ENCODE measurements at places on chromosomes 12 and 14. TPM values are rescaled to one million over a fixed set of nuclear protein-coding genes. Genes with fewer than 3 reads are reported as not detected.

The DNAJC22 gene
- total RNA-seq = not detected

The GABARAPL1 gene
- 58.4 TPM for total RNA-seq

The EGLN3 gene
- total RNA-seq = 6.4 TPM

The KMT2D gene
- total RNA-seq = 57.0 TPM

The KITLG gene
- total RNA-seq = 11.4 TPM

The C3AR1 gene
- 0.25 TPM for total RNA-seq

The KRT4 gene
- not detected for total RNA-seq

The ASB2 gene
- not detected for total RNA-seq

The ANKRD33 gene
- 0.44 TPM for total RNA-seq

The CLEC9A gene
- total RNA-seq = not detected

The KRT2 gene
- not detected for total RNA-seq

The GSG1 gene
- 0.34 TPM for total RNA-seq

The LTB4R gene
- total RNA-seq = 1.1 TPM

The DTX3 gene
- 10.2 TPM for total RNA-seq

The NPAS3 gene
- total RNA-seq = 0.10 TPM

The GLT8D2 gene
- total RNA-seq = 79.5 TPM

The PRKAB1 gene
- total RNA-seq = 10.4 TPM

The KLRK1 gene
- not detected for total RNA-seq

The HCAR2 gene
- not detected for total RNA-seq

The IFT81 gene
- total RNA-seq = 7.0 TPM

The DPY19L2 gene
- 0.68 TPM for total RNA-seq

The HHIPL1 gene
- 3.9 TPM for total RNA-seq

The CNTN1 gene
- not detected for total RNA-seq

The A2M gene
- 189 TPM for total RNA-seq

The SMCO2 gene
- not detected for total RNA-seq

The CD163L1 gene
- total RNA-seq = not detected

The DACT1 gene
- 6.2 TPM for total RNA-seq

The SOX5 gene
- total RNA-seq = 0.81 TPM

The ASIC1 gene
- 20.7 TPM for total RNA-seq

The IAPP gene
- total RNA-seq = not detected

The LRRC10 gene
- not detected for total RNA-seq

The POLE2 gene
- total RNA-seq = 2.0 TPM

The FANCM gene
- total RNA-seq = 3.5 TPM

The LTBR gene
- 170 TPM for total RNA-seq

The LPAR5 gene
- not detected for total RNA-seq

The ASCL4 gene
- total RNA-seq = not detected

The TBC1D30 gene
- 1.0 TPM for total RNA-seq

The GPR65 gene
- 0.10 TPM for total RNA-seq

The NTN4 gene
- 2.9 TPM for total RNA-seq

The HCFC2 gene
- 20.8 TPM for total RNA-seq

The KRT82 gene
- total RNA-seq = not detected

The ABHD12B gene
- not detected for total RNA-seq

The FNTB gene
- 9.3 TPM for total RNA-seq

The DHH gene
- not detected for total RNA-seq

The TUNAR gene
- total RNA-seq = not detected

The MUCL1 gene
- total RNA-seq = not detected

The FGF6 gene
- total RNA-seq = not detected

The LUM gene
- total RNA-seq = 747 TPM

The RFLNA gene
- total RNA-seq = 1.5 TPM

The RNASE3 gene
- total RNA-seq = not detected

The CLEC4C gene
- total RNA-seq = not detected

The SIX4 gene
- total RNA-seq = 4.0 TPM

The PPP4R4 gene
- not detected for total RNA-seq

The PLEKHD1 gene
- not detected for total RNA-seq

The RERGL gene
- total RNA-seq = not detected

The CDCA3 gene
- 0.88 TPM for total RNA-seq

The CCDC184 gene
- total RNA-seq = 0.19 TPM

The GPRC5D gene
- total RNA-seq = not detected
